GOT3 (cell line): ENCODE measurements at places on chromosomes 2 and 18.

DNA sequence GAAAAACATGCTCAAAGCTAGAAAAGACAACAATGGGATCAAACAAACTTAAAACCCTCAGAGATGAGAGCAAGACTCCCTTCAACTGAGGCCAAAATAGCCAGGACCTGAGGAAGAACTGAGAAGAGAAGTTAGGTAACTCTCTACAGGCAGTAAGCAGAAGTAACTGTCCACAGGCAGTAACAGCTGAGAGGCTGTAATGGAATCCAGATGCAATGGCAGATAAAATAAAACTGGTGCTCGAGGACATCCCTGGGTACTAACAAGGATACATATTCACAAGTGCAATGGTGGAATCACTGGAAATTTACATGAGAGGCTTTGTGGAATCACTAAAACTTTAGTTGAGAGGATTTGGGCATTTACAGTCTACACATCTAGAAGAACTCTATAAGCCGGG, 30.4 kb upstream of the C2orf66 start:
- no peak for DNase-seq

- DNase-seq: no peak
Observed at GRCh38 chr18:77896586-77897252, 647.1 kb downstream of the GALR1 start.

DNA sequence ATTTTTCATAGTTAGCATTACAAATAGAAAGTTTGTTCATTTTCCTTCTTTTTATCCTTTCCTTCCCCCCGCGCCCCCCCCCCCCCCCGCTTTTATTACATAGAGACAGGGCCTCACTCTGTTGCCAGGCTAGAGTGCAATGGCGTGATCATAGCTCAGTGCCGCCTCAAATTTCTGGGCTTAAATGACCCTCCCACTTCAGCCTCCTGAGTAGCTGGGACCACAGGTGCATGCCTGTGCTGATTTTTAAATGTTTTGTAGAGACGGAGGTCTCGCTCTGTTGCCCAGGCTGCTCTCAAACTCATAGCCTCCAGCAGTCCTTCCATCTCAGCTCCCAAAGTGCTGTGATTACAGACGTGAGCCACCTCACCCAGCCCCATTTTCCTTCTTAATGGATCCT, 91.2 kb upstream of the ALPP start:
- DNase-seq: no peak

DNA sequence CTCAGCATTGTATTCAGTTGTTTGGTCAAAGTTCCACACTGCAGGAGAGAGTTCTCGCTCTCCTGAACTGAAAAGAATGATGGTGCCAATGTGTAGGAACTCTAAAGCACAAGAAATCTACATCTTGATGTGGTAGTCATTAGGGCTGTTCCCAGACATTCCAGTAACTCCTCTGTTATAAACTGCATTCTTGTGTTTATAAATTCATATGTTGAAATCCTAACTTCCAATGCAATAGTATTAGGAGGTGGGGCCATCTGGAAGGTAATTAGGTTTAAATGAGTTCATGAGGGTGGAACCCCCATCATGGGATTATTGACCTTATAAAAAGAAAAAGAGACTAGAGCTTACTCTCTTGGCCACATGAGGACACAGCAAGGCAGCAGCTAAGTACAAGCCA, 239.6 kb downstream of the CDH20 start:
- DNase-seq: no peak

DNA sequence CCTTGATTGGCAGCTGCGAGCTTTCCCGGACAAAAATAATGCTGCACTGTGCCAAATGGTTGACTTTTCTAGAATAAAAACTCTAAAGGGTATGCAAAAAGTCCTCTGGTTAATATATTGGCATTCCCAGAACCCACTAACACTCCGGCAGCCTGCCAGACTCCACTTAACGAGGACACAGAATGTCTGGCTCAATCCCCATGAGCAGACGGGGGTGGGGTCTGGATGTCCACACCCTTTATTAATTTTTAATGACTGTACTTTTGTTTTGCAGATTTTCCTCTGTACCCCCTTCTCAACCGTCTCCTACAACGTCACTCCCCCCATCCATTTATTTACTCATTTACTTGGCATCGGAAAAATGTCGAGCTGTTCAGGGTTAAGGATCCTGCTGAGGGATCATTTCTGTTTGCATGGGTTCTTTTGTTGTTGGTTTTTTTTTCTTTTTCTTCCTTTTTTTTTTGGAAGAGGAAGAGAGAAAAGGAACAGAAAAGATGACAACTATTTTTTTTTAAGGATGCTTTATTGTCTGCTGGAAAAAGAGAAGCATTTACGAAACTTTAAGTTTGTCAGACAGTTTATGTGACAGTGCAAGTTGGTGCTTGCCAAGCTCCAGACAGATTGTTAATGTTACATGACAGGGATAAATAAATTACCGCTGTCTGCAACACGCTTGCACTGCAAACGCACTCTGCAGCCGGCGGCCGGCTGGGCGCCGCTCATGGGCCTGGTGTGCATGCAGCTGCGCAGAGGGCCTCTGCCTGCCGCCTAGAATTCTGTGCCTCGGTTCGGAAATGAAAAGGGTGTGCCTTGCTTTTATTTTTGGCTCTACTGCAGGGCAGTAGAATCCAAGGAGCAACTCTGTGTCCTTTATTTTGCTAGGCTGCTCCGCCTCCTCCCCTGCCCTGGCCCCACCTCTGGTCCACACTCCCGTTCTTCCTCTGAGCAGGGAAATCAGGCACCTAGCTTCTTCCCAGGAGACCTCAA, 3.6 kb downstream of the LDLRAD4 start:
- no peak for DNase-seq

DNA sequence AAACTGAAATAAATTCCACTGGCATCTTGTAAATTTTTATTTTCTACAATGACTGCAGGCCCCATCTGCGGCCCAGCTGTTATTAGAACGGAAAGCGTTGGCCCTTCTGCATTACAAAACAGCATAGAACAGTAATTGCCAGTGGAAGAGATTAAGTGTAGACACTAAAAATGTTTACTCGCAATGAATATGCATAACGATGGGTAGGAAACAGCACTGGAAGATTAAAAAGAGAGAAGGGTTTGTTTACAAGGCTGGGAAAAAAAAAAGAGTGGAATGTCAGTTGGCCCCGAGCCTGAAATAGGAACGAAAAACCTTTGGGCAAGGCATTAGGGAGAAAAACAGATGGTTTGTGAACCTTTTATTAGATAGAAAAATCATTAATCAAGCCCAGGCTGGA, 275.9 kb upstream of the TCF4 start:
- DNase-seq: no peak

GRCh38 chr2:121036226-121036692, 248.7 kb downstream of the TFCP2L1 start:
- DNase-seq: no peak

- no peak for DNase-seq
Observed at GRCh38 chr2:200341376-200341775, 34.9 kb downstream of the SPATS2L start.

- DNase-seq: no peak
Observed at GRCh38 chr2:220837226-220837625, 734.9 kb downstream of the EPHA4 start.

GRCh38 chr18:44178476-44178875, 502.2 kb upstream of the SETBP1 start:
- DNase-seq: no peak

DNA sequence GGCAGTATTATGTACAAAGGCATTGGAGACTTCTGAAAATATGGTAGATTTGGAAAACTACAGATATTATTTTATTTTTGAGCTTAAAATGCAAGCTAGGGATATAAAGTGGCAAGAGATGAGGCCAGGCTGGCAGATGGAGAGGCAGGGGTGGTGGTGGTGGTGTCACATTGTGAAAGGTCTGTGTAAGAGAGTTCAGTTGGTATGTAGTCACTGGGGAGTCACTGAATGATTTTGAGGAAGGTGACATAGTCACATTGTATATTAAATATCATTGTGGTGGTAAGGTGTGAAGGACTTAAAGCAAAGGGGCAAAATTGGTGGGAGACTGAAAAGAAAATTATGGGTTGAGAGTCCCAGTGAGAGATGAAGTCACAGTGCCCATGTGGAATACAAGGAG, 82.5 kb downstream of the DIS3L2 start:
- DNase-seq: no peak

GRCh38 chr2:8469709-8470493, 212.0 kb upstream of the ID2 start:
- no peak for DNase-seq

DNA sequence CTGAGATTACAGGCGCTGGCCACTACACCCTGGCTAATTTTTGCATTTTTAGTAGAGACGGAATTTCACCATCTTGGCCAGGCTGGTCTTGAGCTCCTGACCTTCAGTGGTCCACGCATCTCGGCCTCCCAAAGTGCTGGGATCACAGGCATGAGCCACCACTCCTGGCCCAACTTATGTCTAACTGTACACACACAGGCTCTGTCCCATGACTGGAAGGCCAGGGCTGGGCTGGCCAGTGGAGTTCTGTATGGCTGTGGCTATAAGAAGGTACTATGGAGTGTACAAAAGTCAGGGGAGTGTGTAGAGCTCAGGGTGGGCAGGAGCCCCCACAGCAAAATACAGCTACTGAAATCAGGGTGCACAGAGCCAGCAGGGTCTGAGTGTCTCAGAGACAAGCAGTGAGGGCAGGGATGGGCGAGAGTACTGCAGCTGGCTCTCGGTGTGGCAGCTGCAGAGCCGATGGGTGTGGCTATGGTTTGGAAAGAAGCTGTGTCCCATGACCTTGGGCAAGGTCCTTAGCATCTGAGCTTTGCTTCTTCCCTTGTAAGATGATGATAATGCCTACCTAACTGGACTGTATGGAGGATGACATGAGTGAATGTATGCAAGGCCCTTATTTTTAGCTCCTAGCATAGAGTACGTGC, 10.4 kb upstream of the MSGN1 start:
- DNase-seq: no peak

DNA sequence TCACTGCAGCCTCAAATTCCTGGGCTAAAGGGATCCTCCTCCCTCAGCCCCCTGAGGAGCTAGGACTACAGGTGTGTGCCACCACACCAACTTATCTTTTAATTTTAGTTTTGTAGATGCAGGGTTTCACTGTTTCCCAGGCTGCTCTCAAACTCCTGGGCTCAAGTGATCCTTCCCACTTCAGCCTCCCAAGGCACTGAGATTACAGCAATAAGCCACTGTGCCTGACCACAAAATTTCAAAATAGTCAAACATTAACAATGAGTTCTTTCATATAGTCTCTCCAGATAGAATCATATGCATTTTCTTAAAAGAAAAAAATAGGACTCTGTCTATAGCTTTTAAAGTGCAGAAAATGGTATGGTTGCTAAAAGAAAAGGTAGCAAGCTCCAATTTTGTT, 24.9 kb upstream of the PID1 start:
- DNase-seq: no peak

DNA sequence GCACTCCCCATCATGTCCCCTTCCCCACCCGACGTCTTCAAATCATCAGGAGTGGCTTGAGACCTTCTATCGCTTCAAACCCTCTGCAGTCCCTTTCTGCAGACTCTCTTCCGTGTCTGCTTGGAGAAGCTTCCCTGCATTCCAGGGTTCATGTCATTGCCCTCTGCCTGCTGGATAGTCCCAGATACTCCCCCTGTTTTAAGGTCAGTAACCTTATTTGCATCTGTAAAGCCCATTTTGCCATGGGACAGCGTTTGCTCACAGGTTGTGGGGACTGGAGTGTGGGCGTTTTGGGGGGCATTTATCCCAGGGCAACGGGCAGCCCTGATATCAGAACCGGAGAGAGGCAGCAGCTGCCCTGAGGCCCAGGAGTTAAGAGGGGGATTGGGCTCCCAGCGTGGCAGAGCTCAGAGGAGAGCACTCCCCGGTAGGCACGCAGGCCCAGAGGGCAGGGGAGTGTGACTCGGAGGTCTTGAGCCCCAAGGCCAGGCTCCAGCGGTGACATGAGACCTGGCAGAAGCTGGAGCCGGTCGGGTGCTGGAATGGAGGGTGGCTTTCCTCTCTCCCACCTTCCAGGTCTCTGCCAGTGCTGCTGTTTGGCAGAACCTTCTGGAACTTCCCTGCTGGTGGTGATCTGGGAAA, 73.8 kb downstream of the RTP5 start:
- no peak for DNase-seq

- DNase-seq: no peak
Observed at GRCh38 chr2:238304116-238304515, 15.7 kb upstream of the PER2 start.

GRCh38 chr2:17035010-17035409, 369.4 kb upstream of the CYRIA start:
- no peak for DNase-seq

GRCh38 chr18:12585218-12585617, 72.7 kb downstream of the SPIRE1 start:
- no peak for DNase-seq

GRCh38 chr2:145593280-145593679, 1073.4 kb upstream of the ZEB2 start:
- no peak for DNase-seq

DNA sequence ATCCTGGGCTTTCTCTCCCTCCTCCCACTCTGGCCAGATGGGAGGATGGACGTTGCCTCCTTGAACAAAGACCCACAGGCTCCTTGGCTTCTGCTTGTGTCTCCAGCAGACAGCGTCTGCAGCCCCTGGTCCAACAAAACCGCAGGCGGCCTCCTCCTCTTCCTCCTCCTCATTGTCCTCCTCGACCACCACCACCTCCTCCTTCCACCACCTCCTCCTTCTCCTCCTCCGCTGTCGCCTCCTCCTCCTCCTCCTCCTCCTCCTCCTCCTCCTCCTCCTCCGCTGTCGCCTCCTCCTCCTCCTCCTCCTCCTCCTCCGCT, 45.7 kb upstream of the ALPP start:
- no peak for DNase-seq

- no peak for DNase-seq
Observed at GRCh38 chr2:217943446-217944321, 59.1 kb downstream of the TNS1 start.
